ENCODE measurements at places on chromosomes 6 and 20.

DNA sequence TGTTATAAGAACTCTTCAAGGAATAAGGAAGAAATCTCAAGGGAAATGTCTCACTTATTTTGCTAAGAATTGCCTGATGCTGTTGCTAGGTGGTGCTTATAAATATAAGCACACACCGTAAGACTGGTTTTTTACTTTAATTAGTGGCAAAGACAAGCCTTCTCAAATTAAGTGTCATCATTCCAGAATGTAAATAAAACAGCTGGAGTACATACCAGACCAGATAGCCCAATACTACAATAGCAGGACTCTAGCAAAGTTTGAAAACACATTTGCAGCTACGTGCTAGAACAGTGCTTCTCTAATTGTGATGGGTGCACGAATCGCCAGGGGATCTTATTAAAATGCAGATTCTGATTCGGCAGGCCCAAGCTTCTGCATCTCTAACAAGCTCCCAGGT is 6.8 kb downstream of the CNKSR3 start:
- no peak for DNase-seq

- DNase-seq: no peak
Measured at GRCh38 chr6:166512567-166512966, 73.9 kb downstream of the RAMACL start.

- no peak for DNase-seq
Measured at GRCh38 chr20:51767867-51768758, at the start of gene ATP9A. TSS of gene ATP9A (minus strand) at chr20:51768390. CDS start at chr20:51768369, 21 bp downstream.

GRCh38 chr6:38266921-38267354 is 372.8 kb downstream of the BTBD9 start:
- no peak for DNase-seq

DNA sequence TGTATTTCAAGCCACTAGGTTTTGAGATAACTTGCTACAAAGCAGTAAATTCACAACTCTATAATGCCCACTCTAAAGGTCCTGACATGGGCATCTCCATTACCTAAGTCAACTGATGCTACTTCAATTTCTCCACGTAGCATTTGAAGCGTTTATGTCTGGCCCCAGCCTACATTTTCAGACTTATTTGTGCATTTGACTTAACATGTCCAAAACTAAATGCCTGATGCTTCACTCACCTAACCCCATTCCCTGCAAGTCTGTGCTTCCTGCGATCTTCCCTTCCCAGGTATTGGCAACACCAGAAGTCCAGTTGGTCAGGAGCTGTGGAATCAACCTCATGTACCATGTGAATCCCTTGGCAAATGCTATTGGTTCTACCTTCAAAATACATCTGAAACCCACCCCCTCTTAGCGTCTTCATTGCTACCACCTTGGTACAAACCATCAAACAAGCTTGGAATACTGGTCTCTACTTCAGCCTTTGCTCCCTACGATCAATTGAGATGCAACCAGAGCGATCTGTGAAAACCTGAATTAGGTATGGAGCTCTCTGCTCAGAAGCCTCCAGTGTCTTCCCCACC is 12.8 kb upstream of the ZNFX1 start:
- DNase-seq: no peak

DNA sequence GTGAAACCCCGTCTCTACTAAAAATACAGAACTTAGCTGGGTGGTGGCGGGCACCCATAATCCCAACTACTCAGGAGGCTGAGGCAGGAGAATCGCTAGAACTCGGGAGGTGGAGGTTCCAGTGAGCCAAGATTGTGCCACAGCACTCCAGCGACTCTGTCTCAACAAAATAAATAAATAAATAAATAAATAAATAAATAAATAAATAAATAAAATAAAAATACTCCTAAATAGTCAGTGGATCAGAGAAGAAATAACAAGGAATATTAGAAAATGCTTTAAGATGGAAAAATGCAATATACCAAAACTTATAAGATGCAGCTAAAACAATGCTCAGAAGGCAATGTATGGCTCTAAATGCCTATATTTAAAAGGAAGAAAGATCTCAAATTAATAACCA is 39.0 kb upstream of the SASH1 start:
- no peak for DNase-seq

DNA sequence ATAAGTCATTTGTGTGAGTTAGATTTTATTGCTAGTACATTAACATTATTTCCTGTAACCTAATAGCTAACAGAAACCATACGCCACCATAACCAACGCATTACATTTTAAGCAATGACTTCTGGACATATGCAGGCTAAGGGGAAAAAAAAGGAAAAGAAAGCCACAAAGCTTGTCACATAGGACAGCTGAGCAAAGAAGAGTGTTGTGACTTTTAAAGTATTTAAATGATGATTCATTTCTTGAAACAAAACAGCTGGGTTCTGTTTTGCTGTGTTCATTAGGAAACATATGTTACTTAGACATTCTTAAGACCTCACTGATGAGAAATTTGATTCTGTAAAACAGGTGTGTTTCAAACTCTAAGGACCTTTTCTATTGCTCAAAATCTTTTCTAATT is 171.4 kb downstream of the COL9A1 start:
- no peak for DNase-seq

DNA sequence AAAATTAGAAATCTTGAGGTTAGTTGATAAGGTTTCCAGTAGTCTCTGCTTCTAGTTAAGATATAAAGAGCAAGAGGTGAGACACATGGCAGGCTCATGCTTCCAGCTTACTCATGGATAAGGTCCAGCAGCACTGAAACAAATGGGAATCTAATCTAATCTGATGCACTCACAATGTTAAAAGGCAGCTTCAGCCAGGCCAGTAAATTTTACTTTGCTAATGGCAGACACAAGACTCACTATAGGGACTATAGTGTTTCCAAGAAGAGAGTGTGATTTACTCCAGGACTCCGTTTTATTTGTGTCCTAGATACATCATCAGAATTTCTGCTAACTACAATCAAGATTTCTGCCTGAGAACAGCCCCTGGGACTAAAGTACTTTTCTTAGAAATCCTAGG is 324.8 kb downstream of the SMOC2 start:
- no peak for DNase-seq
